ENCODE measurements at places on chromosomes 5 and 9. TPM values are rescaled to one million over a fixed set of nuclear protein-coding genes. Genes with fewer than 3 reads are reported as not detected.

- no peak overlapping the region for H3K4me3 ChIP-seq
- no peak for DNase-seq
- no peaks in the 10 kb centered on the region for H3K36me3 ChIP-seq
These were observed 285.7 kb upstream of the ANKRD55 start for GRCh38 chr5:56518820-56519219.

DNA sequence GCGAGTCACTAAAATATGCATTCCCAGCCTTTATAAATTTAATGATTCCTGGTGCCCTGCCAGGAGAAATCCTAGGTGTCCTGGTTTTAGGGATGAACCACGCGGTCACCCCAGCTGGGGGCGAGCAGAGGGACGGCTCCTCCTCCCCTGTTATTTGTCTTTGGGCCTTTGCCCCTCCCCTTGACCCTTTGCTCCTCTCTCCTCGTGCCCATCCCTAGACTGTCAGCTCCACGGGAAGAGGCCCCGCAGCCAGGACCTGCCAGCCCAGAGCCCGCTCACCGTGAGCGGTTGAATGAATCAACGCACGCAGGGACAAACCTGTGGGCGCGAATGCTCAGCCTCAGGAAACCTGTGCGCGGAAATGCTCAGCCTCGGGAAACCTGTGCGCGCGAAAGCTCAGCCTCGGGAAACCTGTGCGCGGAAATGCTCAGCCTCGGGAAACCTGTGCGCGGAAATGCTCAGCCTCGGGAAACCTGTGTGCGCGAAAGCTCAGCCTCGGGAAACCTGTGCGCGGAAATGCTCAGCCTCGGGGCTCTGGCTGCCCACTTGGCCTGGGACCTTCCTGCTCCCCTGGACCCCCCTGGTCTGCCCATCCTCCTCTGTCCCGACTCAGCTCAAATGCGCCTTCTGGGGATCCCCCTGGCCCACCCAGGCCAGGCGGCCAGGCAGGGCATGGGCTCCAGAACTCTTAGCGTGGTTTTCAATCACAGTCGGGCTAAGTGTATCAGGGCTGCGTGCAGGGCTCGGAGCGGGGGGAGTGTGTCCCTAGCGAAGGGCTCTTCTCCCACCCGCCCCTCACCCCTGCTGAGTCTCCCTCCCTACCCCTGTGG, 140.5 kb upstream of the COL5A1 start:
- peaks cover 5% of the 10 kb centered on the region for H3K4me1 ChIP-seq
- H3K27ac ChIP-seq = no peak overlapping the region
- DNase-seq = no peak
- no peaks in the 10 kb centered on the region for H3K36me3 ChIP-seq

The TLX3 gene
- not detected for total RNA-seq

DNA sequence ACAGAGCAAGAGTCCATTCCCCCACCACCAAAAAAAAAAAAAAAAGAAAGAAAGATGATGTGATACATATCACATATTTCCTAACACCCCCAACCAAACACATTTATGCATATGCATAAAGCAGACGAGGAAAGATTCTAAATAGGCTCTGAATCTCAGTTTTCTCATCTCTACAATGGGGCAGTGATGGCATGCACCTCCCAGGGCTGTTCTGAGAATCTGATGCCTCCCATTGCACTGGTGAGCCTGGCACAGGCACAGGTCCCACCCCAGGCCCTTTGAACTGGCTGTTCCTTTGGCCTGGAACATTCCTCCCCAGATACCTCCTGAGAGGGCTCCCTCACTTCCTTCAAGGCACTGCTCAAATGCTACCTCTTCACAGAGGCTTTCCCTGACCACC, 116.5 kb downstream of the C9orf50 start:
- H3K4me1 ChIP-seq = peaks cover 5% of the 10 kb centered on the region
- no peak overlapping the region for H3K27ac ChIP-seq
- no peak for DNase-seq
- no peaks in the 10 kb centered on the region for H3K27me3 ChIP-seq
- H3K4me3 ChIP-seq = no peak overlapping the region
- H3K36me3 ChIP-seq = no peaks in the 10 kb centered on the region

GRCh38 chr5:88923623-88924329, 40.8 kb upstream of the MEF2C start:
- DNase-seq = no peak
- no peaks in the 10 kb centered on the region for H3K4me1 ChIP-seq
- no peaks in the 10 kb centered on the region for H3K36me3 ChIP-seq
- H3K27me3 ChIP-seq = no peaks in the 10 kb centered on the region
- no peak overlapping the region for H3K4me3 ChIP-seq

DNA sequence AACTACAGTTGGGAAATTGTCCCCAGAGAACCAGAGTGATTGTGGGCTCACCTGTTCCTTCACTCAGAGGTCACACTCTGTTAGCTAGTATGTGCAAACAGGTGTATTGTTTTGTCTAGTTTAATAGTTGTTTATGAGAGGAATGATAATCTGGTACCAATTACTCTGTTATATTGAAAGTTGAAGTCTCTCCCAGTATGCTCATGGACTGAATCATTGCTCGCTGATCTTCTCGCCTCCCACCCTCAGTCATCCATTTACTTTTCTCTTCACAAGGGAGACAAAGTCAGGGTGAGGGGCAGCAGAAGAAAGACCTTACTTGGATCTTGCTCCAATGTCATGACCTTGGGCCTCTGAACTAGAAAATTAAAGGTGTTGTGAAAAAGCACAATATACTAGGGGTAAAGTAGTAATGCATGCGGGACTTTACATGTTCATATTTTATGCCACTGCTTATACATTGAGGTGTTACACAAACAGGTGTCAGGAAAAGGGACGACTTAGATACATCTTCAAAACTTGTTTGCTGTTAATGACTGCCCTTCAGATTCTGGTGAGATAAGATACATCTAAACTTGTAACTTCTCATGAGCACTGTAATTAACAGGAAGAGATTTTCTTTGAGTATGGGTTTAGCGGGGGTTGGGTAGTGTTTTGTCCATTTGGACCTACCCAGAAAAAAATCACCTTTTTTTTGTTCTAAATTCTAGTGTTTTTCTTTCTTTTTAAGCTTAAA, 36.9 kb downstream of the LNPEP start:
- H3K27ac ChIP-seq = no peak overlapping the region
- no peak for DNase-seq
- peaks cover 5% of the 10 kb centered on the region for H3K4me1 ChIP-seq
- H3K36me3 ChIP-seq = no peaks in the 10 kb centered on the region

GRCh38 chr5:6383376-6383775, 5.0 kb upstream of the MED10 start:
- H3K4me1 ChIP-seq = peaks cover 3% of the 10 kb centered on the region
- DNase-seq = no peak
- H3K27ac ChIP-seq = no peak overlapping the region

DNA sequence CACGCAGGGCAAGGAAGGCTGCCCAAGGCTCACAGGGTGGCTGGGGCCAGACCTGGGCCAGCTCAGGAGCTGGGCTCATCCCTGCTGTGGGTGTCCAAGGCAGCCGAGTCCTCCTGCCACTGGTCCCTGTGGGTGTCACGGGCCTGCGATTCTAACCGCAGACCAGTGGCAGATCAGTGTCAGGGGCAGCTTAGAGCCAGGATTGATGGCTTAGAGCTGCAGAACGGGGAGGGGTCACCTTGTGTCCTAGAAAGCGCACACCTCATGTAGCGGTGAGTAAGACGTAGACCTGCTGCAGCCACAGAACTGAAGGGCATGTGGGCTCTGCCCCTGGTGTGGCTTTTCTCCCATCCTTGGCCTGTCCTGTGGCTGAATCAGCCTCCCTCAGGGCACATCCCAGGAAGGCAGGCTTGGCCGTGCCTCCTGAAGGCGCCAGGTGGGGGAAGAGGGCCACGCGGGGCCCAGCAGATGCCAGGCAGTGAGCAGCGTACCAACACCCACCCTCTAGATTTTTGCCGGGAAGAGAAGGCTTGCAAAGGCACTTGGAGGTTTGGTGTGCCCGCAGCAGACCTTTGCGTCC, 78.3 kb upstream of the FCN2 start:
- H3K36me3 ChIP-seq = no peaks in the 10 kb centered on the region
- no peak for DNase-seq
- H3K27ac ChIP-seq = no peak overlapping the region
- H3K4me1 ChIP-seq = peaks cover 8% of the 10 kb centered on the region
- no peaks in the 10 kb centered on the region for H3K27me3 ChIP-seq

The PDGFRB gene
- total RNA-seq = 111 TPM

GRCh38 chr5:132561601-132562000, 4.8 kb downstream of the RAD50 start:
- no peak overlapping the region for H3K27ac ChIP-seq
- peaks cover 4% of the 10 kb centered on the region for H3K4me1 ChIP-seq
- no peaks in the 10 kb centered on the region for H3K27me3 ChIP-seq
- H3K4me3 ChIP-seq = no peak overlapping the region

DNA sequence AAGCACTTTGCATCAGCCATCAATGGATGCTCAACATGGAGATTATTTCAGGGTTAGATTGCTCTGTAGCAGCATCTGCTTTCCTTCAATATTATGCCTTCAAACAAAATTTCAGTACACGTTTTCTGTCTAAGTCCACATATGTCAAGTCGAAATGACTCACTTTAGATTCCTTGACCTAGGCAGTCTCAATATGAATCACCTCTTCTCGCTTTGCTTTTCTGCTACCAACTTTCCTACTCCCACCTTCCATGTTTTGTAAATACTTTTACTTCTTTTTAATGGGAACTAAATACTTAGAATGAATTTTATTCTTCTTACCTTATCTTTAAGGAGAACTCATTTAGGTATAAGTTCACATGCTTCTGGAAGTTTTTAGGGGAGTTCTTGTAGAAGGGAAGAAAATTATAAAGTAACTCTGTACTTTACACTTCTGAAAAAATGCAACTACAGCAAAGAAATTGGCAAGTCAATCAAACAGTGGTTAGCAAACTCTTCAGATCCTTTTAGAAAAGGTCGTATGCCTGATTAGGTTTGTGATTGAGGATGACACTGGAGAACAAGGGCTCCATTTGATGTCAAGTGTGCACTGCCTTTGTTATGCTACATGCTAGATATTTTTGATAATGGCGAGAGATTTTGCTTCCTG, 478.5 kb upstream of the SMARCA2 start:
- H3K27me3 ChIP-seq = no peaks in the 10 kb centered on the region
- DNase-seq = no peak
- no peaks in the 10 kb centered on the region for H3K36me3 ChIP-seq
- no peak overlapping the region for H3K27ac ChIP-seq
- H3K4me1 ChIP-seq = no peaks in the 10 kb centered on the region

DNA sequence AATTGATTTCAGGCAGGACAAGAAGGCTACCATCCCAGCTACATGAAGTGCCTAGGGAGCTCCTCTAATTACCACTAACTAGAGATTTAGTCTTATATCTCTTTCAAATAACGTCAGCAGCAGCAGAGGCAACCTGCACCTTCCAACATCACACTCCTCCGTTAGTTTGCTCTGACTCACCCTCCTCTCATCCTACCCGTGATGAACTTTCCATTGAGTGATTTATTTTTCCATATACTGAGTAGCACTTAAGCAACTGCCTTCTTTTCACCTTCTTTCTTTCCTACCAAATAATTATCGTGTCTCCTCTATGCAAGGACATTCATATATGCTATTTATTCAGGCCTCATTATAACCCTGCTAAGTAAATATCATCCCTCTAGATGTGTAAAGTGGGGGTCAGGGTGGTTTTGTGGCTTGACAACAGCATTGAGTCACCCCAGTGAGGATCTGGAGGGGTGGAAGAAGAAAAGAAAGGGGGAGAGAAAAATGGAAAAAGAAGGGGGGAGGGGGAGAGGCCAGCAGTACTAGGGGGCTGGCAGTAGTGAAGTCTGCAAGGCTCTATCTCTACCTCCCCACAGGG, 64.6 kb upstream of the CAST start:
- H3K27me3 ChIP-seq = no peaks in the 10 kb centered on the region
- no peak for DNase-seq
- H3K36me3 ChIP-seq = no peaks in the 10 kb centered on the region
- H3K27ac ChIP-seq = no peak overlapping the region
- H3K4me1 ChIP-seq = no peaks in the 10 kb centered on the region

DNA sequence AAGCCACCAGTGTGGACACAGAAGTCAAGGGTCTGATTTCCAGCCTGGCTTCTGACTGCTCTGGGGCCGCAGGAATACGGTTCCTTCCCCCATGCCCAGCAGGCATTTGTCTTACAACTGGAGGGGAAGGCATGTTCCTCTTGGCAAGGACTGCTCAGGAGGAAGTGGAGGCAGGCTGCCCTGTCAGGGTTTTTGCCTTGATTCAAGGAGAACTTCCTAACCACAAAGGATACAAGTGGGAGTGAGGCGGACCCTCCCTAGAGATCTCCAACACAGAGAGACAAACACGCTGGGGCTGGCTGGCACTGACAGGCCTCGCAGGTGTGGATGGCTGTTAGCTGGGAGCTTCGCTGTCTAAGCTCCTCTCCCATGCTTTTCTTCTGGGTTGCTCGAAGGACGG, 19.1 kb downstream of the TGFBI start:
- no peak for DNase-seq
- H3K27ac ChIP-seq = no peak overlapping the region
- H3K36me3 ChIP-seq = no peaks in the 10 kb centered on the region
- no peaks in the 10 kb centered on the region for H3K4me1 ChIP-seq

The CCL28 gene
- total RNA-seq = not detected

DNA sequence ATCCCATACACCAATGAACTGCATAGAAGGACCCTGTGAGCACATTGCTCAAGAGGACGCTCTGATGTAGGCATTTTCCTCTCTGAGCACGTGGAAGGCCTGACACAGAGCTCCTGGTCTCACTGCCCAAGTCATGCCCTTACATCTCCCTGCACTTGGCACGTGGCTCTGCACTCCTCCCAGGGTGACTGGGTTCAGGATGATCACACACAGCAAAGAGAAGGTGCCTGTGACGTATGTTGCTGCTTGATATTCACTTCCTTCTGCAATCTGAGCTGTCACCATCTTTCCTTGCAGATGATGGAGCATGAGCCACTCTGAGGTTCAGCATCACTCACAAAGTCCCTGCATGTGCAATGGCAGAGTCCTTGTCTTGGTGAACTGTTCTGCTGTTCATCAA, 125.2 kb downstream of the FSTL4 start:
- H3K27ac ChIP-seq = no peak overlapping the region
- H3K27me3 ChIP-seq = no peaks in the 10 kb centered on the region
- no peak overlapping the region for H3K4me3 ChIP-seq
- DNase-seq = no peak
- no peaks in the 10 kb centered on the region for H3K4me1 ChIP-seq

DNA sequence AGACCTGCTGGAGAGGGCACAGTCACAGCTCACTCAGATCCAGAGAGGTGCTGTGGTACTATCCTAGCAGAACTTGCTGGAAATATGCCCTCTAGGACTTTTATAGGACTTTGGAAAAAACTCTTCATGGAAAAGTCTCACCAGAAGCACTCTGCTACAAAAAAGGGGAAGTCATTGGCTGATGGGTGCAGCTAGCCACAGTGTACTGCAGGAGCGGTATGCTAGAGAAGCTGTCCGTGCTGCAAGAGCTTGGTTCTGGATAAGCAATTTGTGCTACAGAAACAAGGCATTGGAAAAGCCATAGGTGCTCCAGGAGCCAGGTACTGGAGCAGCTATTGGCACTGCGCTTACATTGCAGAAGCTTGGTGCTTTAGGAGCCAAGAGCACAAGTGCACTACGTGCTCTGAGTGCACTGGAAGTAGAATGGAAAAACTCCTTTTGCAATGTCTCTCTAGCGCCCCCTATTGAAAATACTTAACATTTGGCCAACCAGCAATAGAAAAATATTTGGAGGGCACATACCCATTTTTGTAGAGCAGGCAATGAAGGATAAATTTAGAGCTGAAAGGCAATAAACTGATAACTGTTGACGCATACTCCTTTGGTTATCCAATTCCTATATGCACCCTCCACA, 83.4 kb downstream of the MEGF10 start:
- H3K27me3 ChIP-seq = no peaks in the 10 kb centered on the region
- H3K4me3 ChIP-seq = no peak overlapping the region

The MCTP1 gene
- total RNA-seq = 1.7 TPM

All from ovary (tissue), 10 donors.